ENCODE measurements at places on chromosomes 5 and 9.

- DNase-seq: no peak
Observed at GRCh38 chr5:131285703-131286399, 22.0 kb downstream of the CDC42SE2 start.

DNA sequence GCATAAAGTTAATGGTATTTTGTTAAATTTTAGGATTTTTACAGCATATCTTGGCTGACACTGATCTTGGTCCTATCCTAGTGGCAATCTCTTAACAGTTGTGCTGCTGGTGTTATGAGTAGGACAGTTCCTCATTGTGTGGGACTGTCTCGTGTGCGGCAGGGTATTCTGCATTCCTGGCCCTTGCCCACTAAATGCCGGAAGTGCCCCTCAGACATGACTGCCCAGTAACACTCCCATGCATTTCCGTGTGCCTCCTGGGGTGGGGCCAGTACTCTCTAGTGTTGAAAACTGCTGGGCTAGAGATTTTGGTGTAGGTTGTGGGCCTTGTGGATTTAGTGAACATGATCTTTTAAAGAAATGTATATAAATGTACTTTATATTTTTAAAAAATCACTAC, 227.1 kb upstream of the DMRT1 start:
- no peak for DNase-seq

DNA sequence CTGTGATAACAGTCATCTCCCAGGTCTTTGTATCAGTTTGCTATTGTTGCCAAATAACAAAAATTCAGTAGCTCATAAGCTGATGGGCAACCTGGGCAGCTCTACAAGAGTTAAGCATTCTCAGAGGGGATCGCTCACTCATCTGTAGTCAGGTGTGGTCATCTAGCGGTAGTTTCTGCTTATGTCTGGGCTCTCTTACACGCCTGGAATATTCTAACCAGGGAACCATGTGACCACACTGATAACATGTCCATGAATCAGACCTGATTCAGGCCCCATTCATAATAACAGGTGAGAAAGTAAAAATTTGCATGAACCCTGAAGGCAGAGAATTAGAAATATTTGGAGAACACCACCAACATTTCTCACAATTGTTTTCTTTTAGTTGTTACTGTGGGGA, 576.1 kb downstream of the SLCO4C1 start:
- no peak for DNase-seq

DNA sequence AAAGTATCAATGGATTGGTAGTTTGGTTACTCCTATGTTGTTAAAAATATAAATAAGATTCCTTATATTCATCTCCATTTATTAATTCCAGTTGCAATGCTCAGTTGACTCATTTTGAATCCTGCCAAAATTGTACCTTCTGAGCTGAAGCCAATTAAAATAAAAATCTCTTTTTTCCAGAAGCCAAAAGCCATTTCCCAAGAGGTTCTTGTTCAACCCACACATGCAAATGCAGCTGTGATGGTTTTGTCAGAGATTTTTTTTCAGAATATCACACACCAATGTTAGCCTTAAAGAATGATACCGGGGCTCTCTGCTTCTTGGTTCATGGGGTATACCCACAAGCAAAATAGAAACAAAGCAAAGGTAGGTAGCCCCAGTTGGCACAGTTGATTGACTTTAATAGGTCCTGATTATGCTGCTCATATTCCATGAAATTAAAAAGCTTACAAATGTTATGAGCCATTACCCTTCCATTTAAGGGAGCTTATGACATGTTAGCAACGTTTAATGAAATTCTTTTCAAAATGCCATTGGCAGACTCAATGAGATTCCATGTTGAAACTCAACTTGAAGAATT, 208.0 kb downstream of the SGCD start:
- no peak for DNase-seq

DNA sequence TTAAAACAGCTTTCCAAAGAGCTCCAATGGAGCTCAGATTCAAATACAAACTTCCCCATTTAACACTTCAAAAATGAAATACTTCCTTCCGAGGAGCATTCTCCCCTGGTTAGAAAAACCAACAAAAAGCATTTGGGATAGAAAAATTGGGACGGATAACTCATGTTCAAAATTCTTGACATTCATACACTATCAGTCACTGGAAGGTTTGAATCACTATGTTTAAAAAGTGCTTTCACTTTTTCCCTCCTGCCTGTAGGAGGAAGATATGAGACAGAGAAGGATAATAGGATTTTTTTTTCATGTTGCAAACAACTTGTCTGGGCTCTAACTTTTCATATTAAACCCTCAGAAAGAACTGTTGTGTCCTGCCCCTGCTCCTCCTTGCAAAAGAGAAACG, 412.0 kb downstream of the ACTL7B start:
- DNase-seq: no peak

- no peak for DNase-seq
Observed at GRCh38 chr9:107223381-107223780, 59.7 kb upstream of the RAD23B start.

- no peak for DNase-seq
Observed at GRCh38 chr5:10124287-10124686, 125.4 kb downstream of the ATPSCKMT start.

GRCh38 chr5:172594431-172594830, 46.6 kb upstream of the NEURL1B start:
- no peak for DNase-seq

DNA sequence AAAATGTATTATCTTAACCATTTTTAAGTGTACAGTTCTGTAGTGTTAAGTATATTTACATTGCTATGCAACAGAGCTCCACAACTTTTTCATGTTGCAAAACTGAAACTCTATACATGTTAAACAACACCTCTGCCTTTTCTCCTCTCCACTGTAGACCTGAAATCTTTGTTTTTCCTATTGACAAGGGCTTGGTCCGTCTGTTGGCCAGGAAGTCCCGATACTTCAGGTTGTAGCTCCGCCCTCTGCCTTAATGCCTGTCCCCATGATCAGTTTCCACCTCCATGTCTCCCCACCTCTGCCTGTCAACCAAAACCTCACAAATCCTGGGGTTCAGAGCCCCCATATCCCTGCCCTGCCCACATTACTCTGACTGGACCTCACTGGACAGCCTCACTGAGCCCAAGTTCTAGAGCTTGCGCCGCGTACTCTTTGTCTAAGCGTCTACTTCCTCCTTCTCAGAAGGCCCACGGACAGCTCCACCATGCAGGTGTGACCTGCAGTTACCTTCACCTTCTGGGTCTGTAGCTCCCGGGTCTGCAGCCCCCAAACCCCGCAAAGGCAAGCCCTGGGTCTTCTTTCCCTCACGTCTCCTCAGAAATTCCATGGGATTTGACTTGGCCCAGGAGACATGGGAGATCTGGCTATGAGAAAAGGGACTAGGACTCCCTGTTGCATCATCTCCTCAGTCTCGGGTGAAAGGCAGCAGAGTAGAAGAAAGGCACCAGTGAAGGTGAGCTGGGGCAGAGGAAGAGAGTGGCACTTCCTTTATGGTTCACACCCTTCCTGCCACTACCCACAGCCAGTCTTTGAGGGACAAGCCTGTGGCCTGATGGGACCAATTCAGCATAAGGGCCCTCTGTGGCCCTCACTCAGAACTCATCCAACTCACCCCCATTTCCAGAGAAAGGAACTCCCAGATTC, 8.0 kb downstream of the GLIPR2 start:
- DNase-seq: no peak

DNA sequence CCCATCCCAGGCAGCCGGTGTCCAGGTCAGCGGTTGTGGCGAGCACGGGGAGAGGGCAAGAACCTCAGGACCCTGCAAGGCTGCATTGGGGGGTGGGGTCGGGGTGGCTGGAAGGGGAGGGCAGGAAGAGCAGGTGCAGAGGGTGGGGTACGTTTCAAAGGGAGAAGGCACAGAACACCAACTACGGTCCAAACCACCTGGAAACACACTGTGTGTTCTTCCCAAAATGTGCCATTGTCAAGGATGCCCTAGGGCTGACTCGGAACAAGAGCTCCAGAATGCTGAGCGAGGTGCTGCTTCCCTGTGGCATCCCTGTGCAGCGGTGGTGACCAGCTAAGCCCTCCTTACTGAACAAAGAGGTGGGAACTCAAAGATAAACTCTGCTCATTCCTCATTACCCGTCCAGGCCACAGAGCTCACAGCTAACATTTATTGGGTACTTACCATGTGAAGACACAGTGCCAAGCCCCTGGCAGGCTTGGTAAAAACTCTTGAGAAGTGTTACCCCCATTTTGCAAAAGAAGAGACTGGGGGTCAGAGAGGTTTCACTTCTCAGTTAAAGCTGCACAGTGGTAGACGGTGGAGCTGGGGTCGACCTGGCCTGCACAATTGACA, 153.8 kb downstream of the COL23A1 start:
- DNase-seq: no peak

GRCh38 chr9:95874989-95875304, 544 bp upstream of the ERCC6L2 start:
- DNase-seq: peak; percentile 62

GRCh38 chr9:96382839-96383164, 709 bp downstream of the SLC35D2 start:
- DNase-seq: no peak

- DNase-seq: no peak
Observed at GRCh38 chr9:18623221-18624079, 149.5 kb downstream of the ADAMTSL1 start.

- no peak for DNase-seq
Observed at GRCh38 chr5:123382252-123382651, 41.0 kb downstream of the CEP120 start.

GRCh38 chr5:127793879-127794278, 90.7 kb downstream of the CCDC192 start:
- DNase-seq: no peak

DNA sequence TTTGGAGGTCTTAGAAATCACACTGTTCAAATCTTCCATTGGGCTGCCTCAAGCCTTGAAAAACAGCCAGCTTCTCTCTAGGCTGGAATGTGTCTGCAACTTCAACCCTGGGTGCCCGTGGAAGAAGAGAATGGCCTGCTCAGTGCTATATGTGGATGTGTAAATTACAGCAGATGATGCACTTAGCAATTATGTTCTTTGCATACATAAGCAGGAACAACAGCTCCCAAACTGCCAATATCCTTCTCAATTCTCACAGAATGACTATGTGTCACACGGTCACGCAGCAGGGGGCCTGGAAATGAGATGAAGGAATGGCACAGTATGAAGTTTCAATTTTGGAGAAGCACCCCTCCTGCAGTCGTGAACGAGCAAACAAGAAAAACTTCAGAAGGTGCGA, 175.2 kb upstream of the SMARCA2 start:
- DNase-seq: no peak

- DNase-seq: peak; percentile 71
Observed at GRCh38 chr5:95759634-95760033, 28.5 kb downstream of the RHOBTB3 start.

DNA sequence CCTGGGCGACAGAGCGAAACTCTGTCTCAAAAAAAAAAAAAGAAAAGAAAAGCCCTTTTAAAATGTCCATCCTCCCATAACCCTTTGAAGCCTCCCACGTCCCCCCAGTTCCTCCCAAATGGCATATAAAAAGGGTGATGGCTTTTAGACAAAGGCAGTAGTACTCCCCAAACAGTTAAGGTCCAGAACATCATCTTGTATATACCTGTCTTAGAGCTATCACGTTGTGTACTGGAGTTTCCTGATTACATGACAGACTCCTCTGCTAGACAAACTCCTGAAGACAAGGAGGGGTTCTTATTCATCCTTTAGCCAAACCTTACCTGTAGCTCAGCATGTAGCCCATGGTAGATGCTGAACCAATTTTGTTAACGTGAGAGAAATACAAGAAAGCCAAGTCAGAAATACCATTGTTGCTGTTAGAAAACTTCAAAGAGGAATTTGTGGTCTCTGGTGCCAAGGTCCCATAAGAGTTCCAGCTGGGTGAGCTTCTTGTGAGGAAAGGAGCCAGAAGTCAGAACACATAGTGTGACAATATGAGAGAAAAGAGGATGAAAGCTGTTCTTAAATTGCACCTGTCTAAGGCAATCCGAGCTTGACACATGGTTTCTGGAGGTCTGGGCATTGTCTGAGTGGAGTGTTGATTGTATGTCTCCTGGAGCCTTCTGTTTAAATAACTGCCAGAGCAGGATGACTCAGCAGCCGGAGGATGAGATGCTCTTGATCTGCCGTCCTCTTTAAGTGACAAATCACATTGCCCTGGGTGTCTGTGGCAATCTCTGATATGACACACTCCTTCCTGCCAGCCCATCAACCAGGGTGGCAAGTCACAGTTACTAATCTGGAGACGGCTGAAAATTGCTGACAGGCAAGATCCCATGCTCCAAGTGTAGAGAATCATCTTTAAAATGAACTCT, 69.1 kb downstream of the ARRDC3 start:
- DNase-seq: peak; percentile 75

DNA sequence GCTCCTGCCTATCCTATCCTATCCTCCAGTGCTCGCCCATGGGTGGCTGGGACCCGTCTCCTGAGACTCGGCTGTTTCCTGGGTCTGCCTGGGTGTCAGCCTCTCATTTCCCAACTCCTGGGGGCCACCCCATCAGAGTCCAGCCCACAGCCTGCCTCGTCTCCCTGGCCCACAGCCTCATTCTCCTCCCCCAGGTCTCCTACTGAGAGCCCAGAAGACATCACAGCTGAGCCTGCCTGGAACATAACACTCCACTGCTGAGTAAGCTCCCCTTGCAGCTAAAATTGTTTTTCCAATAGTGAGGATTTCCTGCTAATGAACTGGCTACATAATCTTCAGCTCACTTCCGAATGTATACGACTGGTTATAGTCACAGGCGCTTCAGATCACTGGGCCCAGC, 95.3 kb downstream of the TTLL11 start:
- DNase-seq: no peak

- DNase-seq: no peak
Observed at GRCh38 chr9:3968891-3969290, 331.0 kb downstream of the GLIS3 start.

GRCh38 chr5:9358961-9359685, 186.8 kb downstream of the SEMA5A start:
- DNase-seq: no peak

GRCh38 chr9:113148781-113149510, 1.9 kb upstream of the SLC31A2 start:
- DNase-seq: no peak

DNA sequence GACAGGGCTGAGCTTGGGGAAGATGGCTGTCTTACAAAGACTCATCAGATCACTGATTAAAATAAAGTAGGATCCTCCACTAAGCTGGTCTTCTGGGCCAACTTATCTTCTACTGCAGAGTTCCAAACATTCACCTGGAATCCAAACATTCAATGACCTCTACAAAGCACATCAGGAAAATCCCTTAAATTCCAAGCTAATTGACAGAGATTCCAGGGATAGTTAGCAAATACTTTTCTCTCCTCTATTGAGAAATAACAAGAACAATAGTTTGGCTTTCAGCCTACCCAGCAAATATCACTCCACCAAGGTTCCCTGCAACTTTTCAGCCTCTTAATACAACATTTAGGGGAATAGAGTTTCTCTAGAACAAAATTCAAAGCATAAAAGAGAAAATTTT, 140.6 kb upstream of the LIFR start:
- no peak for DNase-seq

GRCh38 chr5:93348231-93348630, 232.8 kb downstream of the NR2F1-AS1 start:
- no peak for DNase-seq

GRCh38 chr5:122169350-122170103, 40.2 kb downstream of the ZNF474 start:
- DNase-seq: no peak
